ENCODE measurements at places on chromosomes 6 and 20.

- no peak for DNase-seq
Observed at GRCh38 chr6:25277386-25277785, 1.8 kb upstream of the CARMIL1 start.

- DNase-seq, result no peak
Observed at GRCh38 chr20:49693435-49694171, 20.1 kb downstream of the B4GALT5 start.

GRCh38 chr6:54654381-54654780 is 192.2 kb upstream of the FAM83B start:
- DNase-seq, result no peak

DNA sequence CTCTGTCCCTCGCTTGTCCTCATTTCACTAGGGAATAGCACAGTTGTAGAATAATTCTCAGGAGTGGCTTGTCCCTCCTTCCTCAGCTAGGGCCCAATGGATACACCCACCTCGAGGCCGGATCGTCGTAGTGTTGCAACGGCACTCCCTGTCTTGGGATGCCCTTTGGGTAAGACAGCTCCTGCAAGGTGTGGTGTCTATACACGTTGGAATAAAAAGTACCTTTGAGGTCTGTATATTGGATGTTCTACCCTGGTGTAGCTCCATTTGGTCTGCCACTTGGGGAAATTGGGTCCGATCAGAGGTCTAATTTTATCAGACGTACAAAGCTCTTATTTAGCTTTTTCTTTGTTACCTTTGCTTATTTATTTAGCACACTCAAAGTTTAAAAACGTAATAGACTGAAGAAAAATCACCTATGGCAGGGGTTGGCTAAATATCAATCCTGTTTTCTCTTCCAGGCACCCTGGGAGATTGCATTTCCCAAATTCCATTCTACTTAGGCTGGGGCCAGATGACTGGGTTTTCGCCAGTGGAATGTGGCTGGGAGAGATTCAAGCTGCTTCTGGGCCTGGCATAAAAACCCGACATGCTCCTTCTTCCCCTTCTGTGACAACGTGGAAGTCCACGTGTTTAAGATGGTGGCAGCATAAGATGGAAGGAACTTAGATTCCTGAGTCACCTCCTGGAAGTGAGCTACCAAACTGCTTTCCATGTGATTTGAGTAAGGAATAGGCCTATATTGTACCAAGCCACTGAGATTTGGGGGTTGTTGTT is 82.3 kb upstream of the CD83 start:
- peak; percentile 78 for DNase-seq

DNA sequence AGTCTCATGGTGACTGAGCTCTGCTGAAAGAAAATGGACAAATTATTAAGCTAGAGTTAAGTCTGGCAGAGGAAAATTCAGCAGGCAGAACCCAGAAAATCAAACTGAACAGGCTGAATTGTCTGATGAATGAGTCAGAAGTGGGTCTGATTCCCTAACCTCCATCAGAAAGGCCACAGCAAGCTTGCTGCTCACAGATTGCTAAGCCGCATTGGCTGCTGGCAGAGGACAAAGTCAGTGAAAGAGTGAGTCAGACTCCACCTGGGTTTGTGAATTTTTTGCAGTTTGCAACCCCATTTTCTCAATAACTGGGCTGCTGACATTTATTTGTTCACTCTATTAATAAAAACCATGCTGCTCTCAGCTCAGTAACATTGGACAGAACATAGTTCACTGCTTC is 191.3 kb downstream of the EPM2A start:
- DNase-seq, result peak; percentile 25

DNA sequence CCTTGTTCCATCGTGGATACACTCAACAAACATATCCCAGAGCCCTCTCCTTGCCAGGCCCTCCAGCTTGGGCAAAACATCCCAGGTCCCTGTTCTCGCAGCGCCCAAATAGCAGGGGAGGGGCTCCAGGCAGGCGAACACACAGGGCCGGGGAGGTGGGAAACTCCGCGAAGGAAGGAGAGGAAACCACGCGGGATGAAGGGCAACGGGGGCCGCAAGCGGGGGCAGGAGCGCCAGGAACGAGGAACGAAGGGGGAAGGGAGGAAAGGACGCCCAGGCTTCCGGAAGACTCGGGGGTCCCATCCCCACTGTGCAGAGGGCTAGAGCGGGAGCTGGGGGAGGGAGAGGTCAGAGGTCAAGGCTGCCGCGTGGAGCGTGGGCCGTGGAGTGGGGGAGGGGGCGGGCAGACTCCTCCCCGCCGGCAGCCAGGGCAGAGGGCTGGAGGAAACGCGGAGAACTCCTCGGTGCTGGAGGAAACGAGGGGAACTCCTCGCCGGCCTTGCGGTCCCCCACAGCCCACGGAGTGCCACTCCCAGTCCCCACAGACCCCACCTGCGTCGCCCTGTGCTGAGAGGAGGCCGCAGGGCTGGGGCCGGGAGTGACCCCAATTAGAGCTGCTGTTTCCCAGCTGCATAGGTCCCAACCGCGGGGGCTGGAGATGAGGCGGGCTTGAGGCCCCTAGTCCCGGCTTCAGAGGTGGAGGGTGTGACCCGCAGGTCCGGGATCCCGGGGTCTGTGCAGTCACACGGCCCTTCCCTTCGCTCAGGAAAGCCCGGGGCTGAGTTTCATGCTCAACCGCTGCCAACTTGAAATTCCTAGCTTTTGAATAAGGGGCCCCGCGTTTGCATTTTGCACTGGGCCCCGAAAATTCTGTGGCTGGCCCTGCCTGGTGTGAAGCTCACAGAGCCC is 1.2 kb upstream of the RBM38 start:
- no peak for DNase-seq

GRCh38 chr6:98653179-98653578 is 181.2 kb upstream of the POU3F2 start:
- DNase-seq, result no peak

- DNase-seq, result no peak
Observed at GRCh38 chr6:38867726-38868125, 152.6 kb downstream of the DNAH8 start.

DNA sequence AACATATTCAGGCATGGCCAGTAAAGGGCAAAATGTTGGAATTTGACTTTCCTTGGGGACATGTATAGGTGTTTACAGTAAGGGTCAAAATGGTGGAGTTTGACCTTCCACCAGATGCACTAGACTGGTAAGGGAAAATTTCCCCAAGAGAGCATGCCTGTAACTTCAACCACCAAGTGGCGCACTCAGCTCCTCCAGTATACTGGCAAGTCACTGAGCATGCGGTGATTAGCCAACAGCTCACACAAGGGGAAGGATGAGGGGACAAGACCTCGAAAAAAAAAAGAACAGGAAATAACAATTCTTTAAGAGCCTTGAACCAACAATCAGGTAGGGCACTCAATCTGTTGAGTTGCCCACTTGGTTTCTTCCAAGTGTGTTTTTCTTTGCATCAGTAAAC is 140.9 kb downstream of the EYS start:
- DNase-seq, result no peak

- no peak for DNase-seq
Observed at GRCh38 chr6:107098436-107099307, 16.6 kb downstream of the BEND3 start.

- DNase-seq, result no peak
Observed at GRCh38 chr20:47817573-47817972, 32.3 kb upstream of the SULF2 start.

DNA sequence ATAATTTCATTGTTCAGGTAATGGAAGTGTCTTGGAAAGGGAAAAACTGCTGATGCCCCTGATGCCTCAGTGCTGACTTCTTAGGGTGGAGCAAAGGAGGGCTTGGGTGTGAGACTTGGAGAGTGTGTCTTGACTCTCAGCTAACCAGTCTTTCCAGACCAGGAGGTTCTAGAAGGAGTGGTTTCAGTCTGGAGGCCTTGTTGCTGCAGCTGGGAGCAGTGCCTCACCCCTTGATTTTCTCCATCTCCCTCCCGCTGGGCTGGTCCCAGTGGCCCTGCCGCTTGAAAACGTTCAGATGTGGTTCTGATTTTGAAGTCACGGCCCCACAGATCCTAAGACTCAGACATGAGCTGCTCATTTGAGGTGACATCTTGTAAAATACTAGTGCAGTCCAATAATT is 5.4 kb downstream of the DSP start:
- no peak for DNase-seq
